Smooth muscle cell of trachea (primary cell): ENCODE measurements at places on chromosomes 3 and 15. TPM values are rescaled to one million over a fixed set of nuclear protein-coding genes. Genes with fewer than 3 reads are reported as not detected.

CKMT1B gene
- total RNA-seq: not detected in 2 replicates

DUOX2 gene
- 0.17 TPM in 1 of 2 replicates, not detected in the other for total RNA-seq

LRRIQ4 gene
- total RNA-seq: not detected in 2 replicates

ZDHHC23 gene
- total RNA-seq: 0.66 and 0.73 TPM in 2 replicates

TRH gene
- total RNA-seq: not detected in 2 replicates

PLA2G4E gene
- total RNA-seq: under 0.01 TPM in 1 of 2 replicates, not detected in the other

NIT2 gene
- total RNA-seq: 14.1 and 20.9 TPM in 2 replicates

GRK7 gene
- total RNA-seq: under 0.01 TPM in 1 of 2 replicates, not detected in the other

RBSN gene
- total RNA-seq: 25.5 and 26.3 TPM in 2 replicates

EPHB1 gene
- under 0.01 and 0.15 TPM in 2 replicates for total RNA-seq

NR1I2 gene
- not detected in 2 replicates for total RNA-seq

ARPP21 gene
- total RNA-seq: not detected in 2 replicates

ADGRG7 gene
- total RNA-seq: not detected in 2 replicates

SCAMP2 gene
- 20.1 and 26.1 TPM in 2 replicates for total RNA-seq

IP6K2 gene
- total RNA-seq: 49.0 and 51.5 TPM in 2 replicates

ANKRD63 gene
- not detected in 2 replicates for total RNA-seq

TRPM1 gene
- total RNA-seq: not detected in 2 replicates

PLA2G4F gene
- total RNA-seq: under 0.01 TPM in 1 of 2 replicates, not detected in the other

CSPG4 gene
- 130 and 133 TPM in 2 replicates for total RNA-seq

FOXL2NB gene
- total RNA-seq: not detected in 2 replicates

SCN11A gene
- total RNA-seq: under 0.01 and 0.17 TPM in 2 replicates

SNURF gene
- total RNA-seq: 14.0 and 17.2 TPM in 2 replicates

MNS1 gene
- total RNA-seq: 1.2 and 3.9 TPM in 2 replicates

IL17RC gene
- total RNA-seq: 57.6 and 58.9 TPM in 2 replicates

CACNA2D3 gene
- under 0.01 and 0.15 TPM in 2 replicates for total RNA-seq

TNFAIP8L3 gene
- 37.4 and 47.5 TPM in 2 replicates for total RNA-seq

C15orf62 gene
- total RNA-seq: 0.15 TPM in 1 of 2 replicates, not detected in the other

TBCCD1 gene
- total RNA-seq: 13.6 and 14.8 TPM in 2 replicates

GUCA1C gene
- total RNA-seq: not detected in 2 replicates

KBTBD13 gene
- total RNA-seq: under 0.01 and 0.17 TPM in 2 replicates

PLSCR4 gene
- total RNA-seq: 20.3 and 21.7 TPM in 2 replicates
